ENCODE measurements at places on chromosomes 3 and 15.

GRCh38 chr3:60555686-60556354, 695.4 kb downstream of the FHIT start:
- peak; percentile 52 for DNase-seq

DNA sequence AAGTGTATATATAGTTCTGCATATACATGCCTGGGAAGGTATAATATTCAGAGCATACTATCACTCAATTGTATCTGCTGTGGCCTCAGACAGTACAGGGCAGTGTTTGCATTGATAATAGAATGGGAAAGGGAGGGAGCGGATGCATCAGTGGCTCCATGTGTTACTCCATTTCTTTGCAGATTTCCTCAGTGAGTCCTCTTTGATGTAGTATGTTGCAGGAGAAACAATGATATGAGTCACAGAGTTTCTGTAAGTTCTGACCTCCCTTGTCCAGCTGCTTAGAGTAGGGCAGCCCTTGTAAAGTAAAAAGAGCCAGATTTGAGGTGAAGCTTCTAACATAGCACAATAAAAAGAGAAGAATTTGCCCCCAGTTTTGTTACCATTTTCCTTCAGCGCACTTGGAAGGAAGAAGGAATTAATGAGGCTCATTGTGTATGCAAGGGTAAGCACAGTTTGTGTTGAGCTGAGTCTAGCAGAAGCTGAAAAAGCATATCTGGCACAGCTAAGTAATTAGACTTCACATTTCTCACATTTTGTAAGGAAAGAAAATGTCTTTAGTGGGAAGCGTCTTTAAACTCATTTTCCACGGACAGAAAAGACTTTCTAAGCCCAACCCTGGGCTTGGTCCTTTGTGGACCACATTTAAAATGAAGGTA, 555.8 kb upstream of the IL12A start:
- DNase-seq, result no peak

DNA sequence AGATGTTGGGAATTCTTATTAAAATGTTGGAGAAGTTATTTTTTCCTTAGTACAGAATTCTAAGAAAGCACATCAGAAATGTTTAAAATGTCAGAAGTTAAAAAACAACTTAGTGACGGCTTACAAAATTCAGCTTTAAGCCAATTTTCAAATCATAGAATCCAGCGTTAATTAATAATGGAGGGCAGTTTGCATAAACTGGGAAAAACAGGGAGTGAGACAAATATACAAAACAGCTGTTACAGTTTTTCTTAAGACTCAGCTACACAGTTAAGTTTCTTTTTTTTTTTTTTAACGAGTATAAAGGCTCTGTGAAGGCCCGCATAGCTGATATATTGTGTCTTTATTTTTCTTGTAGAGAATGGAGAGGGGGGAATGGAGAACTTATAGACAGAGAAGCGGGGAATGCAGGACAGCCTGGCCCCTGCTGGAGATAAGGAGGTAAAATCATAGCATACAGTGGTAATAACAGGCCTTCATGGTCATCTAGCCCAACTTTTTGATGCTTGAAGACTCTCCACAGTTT, 164.4 kb downstream of the BBX start:
- no peak for DNase-seq

GRCh38 chr3:39727415-39727814, 82.0 kb upstream of the MYRIP start:
- DNase-seq, result no peak

GRCh38 chr15:77611767-77612166, 20.9 kb downstream of the LINGO1 start:
- DNase-seq, result no peak

DNA sequence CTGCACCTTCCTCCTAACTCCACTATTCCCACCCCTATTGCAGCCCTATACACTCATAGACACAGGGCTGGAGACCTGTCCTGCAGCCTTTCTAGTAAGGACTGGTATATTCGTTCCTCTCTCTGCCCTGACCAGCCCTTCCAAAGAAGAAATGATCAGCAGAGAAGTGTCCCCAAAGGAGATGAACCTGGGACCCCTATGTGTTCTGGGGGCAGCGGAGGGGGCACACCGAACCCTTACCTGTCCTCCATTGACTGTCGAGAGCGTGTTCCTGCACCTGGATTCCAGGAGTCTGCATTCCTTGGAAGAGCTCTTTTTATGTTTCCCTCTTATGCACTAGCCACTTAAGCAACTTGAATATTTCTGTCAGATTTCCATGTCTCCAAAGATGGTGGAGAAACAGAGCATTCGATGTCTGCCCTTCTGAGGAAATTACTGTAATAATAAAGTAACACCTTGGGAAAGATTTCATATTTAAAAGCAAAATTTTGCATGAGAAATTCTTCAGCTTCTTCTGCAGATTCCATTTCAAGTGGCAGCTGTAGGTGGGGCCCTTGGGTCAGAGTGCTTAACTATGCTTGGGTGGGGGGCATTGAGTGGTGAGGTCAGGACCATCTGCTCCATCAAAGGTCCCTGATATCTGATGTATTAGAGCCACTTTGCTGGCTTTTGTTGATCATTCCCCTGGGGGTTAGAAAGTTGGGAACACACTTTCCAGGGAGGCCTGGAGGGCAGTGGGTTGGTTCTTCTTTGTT, 6.3 kb downstream of the EPHB1 start:
- no peak for DNase-seq

- DNase-seq, result no peak
Observed at GRCh38 chr3:55958605-55959004, 471.5 kb upstream of the WNT5A start.

- DNase-seq, result no peak
Observed at GRCh38 chr3:157111518-157111917, 48.4 kb downstream of the CCNL1 start.

- DNase-seq, result no peak
Observed at GRCh38 chr15:68560501-68561113, 18.2 kb upstream of the CORO2B start.

GRCh38 chr3:187181454-187182170, 15.7 kb upstream of the RTP1 start:
- DNase-seq, result no peak

GRCh38 chr3:189467451-189467850, 163.7 kb upstream of the TP63 start:
- no peak for DNase-seq

DNA sequence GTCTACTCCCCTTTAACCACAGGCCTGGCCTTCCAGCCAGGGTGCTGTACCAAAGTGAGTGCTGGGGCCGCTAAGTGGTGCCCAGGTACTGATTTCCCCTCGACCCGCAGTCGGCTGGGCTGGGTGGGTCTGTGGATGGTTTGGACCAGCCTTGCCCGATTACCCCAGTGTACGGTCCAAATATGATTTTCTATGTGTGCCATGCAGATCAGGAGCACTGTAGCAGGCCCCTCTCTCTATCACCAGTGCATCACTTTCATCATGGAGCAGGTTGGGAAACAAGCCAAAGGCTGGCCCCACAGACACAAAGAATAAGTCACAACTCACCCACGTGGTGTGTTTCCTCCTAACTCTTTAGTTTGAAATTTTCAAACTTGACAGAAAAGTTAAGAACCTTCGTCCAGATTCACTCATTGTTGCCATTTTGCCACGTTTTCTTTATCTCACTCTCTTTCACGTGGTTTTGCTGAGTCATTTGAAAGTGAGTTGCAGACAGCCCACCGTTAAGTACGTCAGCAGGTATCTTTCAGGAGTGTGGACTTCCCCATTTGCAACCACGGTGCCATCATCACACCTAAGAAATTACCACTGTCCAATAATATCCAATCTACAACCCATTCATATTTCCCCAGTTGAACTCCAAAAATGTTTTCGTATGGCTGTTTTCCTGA, 37.0 kb downstream of the ZNF710 start:
- no peak for DNase-seq

DNA sequence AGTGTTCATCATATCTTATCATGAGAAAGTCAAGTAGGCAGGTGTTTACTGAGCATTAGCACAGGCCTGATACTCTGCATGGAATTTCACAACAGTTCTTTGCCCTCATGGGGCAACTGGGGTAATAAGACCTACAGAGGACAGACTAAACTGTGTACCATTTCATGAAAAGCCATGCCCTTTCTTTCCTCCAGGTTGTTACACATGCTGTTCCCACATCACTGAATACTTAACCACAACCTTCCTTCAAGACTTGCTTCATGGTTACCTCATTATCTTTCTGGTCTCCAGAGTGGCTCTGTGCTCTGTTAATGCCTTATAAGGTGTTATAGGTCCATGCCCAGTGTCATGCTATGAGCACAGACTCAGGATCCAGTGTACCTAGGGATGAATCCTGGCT, 28.2 kb upstream of the RSL24D1 start:
- no peak for DNase-seq

DNA sequence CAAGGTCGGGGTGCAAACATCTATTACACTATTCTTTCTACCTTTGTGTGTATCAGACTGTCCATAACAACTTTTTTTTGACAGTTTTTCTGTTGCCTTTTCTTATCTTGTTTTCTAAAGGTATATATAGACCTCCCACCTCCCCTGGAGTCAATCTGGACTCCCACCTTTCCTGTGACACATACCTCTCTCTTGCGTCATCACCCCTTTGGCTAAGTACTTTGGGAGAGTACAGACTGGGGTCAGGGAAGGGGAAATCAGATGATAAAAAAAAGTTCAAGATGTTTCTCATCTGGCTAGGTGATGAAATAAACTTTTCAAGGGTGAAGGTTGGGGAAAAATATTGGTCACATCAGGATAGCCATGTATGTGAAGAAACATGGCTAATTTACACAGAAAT, 17.2 kb downstream of the TSPAN3 start:
- no peak for DNase-seq

GRCh38 chr3:57673156-57673555, 19.7 kb downstream of the DENND6A start:
- no peak for DNase-seq

GRCh38 chr3:135927155-135927554, 38.4 kb upstream of the PPP2R3A start:
- no peak for DNase-seq

- DNase-seq, result no peak
Observed at GRCh38 chr3:180594631-180595558, 7.1 kb upstream of the TTC14 start.

GRCh38 chr3:197847866-197848401, 56.9 kb downstream of the LRCH3 start:
- DNase-seq, result no peak

DNA sequence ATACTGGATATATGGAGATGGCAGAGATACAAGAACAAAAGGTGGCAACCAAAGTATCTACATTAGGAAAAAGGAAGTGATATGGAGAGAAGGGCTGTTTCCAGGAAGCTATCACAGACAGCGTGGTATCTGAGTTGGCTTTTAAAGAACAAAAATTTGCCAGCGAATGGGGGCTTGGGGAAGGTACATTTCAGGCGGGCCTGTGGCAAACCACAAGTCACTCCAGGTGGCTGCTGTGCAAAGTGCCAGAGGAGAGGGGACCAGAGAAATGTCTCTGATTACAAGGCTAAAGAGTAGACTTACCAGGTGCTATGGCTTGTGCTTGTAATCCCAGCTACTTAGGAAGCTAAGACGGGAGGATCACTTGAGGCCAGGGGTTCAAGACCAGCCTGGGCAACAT, 91.1 kb downstream of the MSL2 start:
- no peak for DNase-seq

GRCh38 chr3:31295150-31295765, 237.5 kb upstream of the STT3B start:
- no peak for DNase-seq

DNA sequence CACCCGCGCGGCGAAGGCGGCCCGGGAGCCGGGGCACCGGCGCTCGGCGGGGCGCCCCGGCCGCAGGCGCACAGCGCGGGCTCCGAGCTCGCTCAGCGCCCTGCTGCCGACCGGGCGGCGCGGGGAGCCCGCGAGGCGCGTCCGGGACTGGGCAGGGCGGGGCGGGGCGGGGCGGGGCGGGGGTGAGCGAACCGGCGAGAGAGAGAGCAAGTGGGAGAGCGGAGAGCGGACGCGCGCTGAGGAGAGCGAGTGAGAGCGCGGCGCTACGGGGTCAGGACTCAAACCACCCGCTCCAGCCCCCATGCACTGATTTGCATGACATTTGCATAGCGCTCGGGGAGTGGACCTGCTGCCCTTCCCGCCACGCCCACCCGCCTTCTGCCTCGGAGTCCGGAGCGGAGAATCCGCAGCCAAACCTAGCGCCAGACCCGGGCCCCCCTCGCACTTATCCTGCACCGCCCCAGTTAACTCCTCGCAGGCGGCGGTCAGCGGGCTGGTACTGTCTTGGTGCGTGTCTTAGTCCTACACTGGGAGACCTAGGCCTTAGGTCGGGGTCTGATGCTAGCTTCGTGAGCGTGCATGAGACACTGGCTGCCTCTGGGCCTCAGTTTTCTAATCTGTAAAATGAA, at the start of gene MYLK:
MYLK (minus strand) TSS at position 130 of the 629 bp plus-strand sequence. CDS start 90,491 bp downstream, outside the sequence.
- DNase-seq, result peak; percentile 91

- no peak for DNase-seq
Observed at GRCh38 chr3:48280881-48281280, 40.0 kb downstream of the ZNF589 start.

GRCh38 chr15:58361273-58361759, 70.5 kb upstream of the LIPC start:
- DNase-seq, result no peak

- no peak for DNase-seq
Observed at GRCh38 chr3:128710816-128711433, 15.1 kb upstream of the RAB7A start.

GRCh38 chr15:87031540-87032230, 952.0 kb downstream of the AGBL1 start:
- no peak for DNase-seq

DNA sequence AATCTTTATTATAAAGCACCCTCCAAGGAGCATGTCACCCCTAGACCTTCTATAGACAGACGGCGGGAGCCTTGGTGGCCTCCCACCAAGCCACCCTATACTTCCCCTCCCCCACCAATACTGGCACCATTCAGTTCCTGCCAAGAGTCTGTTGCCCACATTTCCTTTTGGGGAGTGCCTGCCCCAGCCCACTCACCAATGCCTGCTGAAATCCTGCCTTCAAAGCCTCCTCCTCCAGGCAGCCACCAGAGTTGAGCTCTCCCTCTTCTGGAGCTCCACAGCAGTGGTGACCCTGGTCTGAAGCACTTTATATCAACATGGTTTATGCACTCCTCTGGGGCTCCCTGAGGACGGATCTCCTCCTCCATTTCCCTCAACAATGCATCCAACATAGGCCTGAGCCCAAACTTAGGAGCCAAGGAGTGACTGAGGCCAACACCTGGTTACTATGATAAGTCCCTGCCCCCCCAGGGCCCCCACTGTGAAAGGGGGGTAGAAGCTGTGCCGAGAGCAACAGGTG, 8.8 kb downstream of the CCDC33 start:
- DNase-seq, result no peak
